CD4-positive, CD25-positive, alpha-beta regulatory T cell (primary cell): ENCODE measurements at places on chromosomes 5 and 9. TPM values are rescaled to one million over a fixed set of nuclear protein-coding genes. Genes with fewer than 3 reads are reported as not detected.

DNA sequence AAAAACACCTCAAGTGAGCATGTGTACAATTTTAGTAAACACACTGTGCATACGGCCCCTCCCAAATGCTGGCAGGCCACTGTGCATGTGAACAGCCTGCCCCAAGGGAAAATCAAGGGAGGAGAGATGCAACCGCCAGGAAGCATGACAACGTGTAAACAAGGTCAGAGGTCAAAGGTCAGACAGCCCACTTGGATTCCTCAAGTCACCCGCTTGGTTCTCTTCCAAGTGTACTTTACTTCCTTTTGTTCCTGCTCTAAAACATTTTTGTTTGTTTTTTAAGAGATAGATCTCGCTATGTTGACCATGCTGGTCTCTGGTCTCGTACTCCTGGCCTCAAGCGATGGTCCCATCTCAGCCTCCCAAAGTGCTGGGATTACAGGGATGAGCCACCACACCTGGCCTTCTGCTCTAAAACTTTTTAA, 126.7 kb upstream of the SHB start:
- DNase-seq: no peak

GRCh38 chr5:174553556-174553955, 170.8 kb upstream of the MSX2 start:
- DNase-seq: no peak

Gene ST8SIA4
- total RNA-seq: 55.2 TPM

Gene SV2C
- 0.12 TPM for total RNA-seq

DNA sequence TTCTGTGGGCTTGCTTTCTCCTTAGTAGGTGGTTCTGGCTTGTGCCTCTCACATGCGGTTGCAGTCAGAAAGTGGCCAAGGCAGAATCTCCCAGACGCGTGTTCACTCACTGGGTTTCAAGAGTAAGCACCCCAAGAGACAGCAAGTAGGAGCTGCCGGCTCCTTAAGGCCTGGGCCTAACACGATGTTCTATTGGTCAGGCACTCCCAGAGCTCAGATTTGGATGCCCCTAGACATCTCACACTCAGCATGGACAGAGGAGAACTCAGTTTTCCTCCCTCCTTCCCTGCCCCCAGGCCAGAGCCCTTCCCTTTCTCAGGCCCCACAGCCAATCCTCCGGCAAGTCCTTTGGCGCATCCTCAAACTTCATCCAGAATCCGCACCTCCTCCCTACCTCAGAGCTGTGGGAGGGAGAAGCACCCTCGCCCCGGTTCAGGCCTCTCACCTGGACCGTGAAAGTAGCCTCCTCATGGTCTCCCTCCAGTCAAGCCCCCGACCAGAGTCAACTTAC, 6.5 kb upstream of the CARD19 start:
- DNase-seq: no peak

DNA sequence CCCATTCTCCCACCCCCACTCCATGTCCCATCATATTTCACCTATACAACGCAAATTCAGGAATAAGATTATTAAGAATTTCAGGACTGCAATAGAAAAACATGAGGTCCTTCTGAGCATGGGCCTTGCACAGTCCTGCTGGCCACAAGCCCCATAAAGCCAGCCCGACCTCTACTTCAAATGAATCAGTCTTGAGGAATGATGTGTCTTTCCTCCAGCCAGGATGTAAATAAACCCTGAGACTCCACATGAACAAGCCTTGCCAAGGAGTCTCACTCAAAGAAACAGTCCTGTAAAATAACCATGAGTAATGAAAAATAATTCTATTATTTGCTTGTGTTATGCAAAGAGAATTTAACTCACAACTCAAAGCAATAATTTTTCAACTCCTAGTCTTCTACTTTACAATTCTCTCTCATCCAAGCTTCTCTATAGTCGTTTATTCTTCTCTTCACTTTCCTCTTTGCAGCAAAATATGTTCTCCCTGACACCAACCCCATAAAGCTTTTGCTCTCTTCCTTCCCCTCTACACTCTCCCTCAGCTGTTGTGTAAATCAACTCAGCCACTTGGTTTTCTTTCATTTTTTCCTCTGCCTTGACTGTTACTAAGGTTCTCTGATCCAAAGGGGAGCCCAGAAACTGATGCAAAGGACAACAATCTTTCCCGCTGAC, 140.1 kb upstream of the MOCS2 start:
- DNase-seq: no peak

- peak; percentile 43 for DNase-seq
Measured at GRCh38 chr5:103232393-103232999, 26.1 kb upstream of the MACIR start.

Gene ANKRD55
- 7.0 TPM for total RNA-seq

Gene SLC6A7
- not detected for total RNA-seq

GRCh38 chr5:89546657-89547056, 663.7 kb upstream of the MEF2C start:
- DNase-seq: no peak

Gene TOPORS
- total RNA-seq: 29.8 TPM

DNA sequence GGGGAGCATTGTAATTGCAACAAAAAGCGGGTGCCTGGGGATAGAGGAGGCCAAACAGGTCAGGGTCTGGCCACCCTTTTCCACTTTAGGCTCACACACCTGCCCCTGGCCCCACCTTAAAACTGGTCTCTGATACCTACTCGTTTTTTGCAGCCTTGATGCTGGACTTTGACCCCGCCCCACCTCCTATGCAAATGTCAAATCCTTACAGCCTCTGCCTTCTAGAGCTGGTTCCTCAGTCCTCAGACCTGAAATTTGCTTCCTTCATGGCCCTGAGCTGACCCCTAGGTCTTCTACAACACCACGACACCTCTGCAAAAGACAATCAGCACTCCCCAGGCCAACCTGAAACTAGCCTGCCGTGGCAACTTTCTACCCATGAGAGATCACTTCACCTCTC, 37.7 kb downstream of the SMIM23 start:
- DNase-seq: no peak

DNA sequence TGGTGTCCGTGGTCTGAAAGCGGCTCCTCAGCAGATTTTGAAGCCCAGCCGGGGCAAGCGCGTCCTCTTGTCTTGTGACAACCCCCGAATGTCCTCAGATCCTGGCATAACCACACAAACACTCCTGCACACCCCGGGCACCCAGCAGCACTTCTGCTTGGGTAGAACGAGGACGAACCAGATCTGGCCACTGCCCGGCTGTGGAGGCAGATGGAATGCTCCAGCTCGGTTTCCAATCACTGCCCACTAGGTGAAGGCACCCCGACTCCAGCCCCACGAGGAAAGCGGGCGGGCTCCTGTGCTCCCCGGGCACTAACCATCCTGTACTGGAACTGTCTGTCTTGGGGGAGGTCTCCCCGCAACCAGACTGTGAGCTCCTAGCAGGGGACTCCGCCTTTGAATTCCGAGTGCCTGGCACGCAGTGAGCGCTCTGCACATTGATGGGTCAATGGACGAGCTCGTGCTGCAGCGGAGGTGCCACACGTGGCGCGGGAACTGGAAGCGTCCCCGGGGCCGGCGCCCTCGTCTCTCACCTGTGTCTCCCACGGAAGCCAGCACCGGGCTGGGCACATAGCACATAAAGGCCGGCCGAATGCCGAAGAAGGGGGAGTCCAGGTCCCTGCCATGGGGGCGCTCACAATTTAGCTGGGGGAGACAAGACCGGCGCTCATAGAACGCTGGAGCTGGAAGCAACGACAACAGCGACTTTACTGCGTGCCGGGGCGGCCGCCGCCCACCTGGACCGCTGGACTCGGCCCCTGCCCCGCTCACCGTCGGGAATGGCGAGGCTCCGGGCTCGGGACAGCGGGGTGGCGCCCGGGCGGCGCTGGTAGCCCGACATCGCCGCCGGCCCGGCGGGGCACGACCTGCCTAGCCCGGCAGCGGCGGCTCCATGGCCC, 608 bp downstream of the ENTR1 start:
- DNase-seq: no peak

- DNase-seq: no peak
Measured at GRCh38 chr5:15502208-15502607, 2.2 kb downstream of the FBXL7 start.

Gene FCN1
- not detected for total RNA-seq

DNA sequence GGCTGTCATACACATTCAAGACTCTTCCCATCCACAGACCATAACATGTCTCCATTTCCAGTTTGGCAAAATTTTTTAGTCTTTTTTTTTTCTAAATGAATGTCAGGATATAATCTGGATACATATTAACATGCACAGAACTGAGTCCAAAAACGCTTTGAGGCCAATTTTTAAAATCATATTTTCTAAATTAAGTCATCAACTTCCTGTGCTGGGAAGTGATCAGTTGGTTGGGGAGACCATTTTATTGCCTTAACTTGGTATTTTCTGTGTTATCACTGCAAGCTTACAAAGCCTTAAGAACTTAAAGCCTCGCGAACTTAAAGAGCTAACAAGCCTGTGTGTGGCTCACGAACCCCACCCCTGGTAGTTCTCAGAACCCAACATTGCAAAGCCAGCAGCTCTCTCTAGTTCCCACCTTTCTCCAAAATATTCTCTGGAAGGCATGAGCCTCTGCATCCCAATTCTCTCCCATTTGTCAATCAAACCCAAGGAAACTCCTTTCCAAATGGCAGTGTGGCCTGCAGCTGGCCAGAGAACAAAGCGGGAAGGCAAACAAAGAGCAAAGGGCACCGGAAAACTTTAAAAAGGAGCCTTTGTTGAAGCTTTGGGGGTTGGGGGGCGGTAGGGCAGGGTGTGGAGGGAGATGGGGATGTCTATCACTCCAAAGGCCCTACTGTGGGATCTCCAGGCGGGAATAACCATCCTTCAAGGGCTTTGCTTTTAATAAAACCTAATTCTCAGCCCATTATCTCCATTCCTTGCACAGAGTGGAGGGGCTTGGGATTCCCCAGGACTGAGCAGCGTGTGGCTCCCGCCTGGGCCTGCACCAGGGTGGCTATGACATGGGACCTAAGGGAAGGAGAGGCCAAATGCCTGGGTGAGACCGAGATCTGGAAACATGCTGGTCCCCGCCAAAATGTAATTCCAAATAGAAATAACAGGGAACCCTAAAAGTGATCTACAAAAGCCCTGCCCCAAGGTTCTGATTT, 65.0 kb downstream of the ROR2 start:
- no peak for DNase-seq

Gene EDIL3
- total RNA-seq: not detected

DNA sequence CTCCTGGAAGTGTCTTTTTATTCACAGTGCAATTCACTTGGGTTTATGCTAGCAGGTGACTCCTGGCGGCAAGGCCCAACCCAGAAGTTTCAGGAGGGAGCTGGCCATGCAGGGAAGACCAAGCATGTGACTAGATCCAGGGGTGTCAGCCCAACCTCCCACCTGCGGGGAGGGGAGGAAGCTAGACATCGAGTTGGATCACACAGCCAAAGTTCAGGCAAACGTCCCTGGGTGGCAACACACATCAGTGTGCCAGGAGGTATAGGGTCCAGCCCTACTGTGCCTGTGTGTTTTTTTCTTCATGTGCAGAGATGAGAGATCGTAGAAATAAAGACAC, 25.3 kb downstream of the PNPLA7 start:
- DNase-seq: no peak
